Inflammatory macrophage treated with lipopolysaccharide for 4 hours (primary cell): ENCODE measurements at places on chromosomes 7 and 10.

GRCh38 chr10:91860885-91861284 lies 48.4 kb downstream of the FGFBP3 start:
- no peak for DNase-seq

DNA sequence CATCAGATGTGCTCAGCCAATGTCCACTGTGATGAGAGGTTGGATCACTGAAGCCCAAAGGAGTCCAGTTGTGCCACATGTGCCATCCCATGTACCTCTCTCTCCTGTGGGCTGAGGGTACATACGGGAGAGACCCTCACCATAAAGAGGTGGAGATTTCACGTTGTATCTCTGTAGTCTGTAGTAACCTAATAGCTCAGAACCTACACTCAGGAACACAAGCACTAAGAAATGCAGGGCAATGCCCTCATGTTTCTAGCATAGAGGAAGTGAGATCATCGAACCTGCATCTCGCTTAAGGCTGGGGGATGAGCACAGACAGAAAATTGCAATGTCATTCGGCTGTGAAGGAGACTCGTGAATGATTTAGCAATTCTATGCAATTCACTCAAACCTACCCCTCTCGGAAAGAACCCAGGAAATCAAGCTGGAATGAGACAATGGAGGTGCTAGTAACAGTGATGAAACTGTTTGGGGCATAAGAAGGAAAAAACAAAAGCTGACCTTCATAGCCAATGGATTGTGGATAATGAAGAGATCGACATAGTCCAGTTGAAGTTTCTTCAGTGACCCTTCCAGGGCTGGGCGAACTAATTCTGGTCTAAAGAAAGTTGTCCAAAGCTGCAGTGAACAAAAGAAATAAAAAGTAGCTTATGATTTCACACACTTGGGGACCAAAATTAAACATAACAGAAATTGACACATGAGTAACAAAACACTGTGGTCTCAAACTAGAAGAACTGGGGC lies 80.3 kb upstream of the UCN3 start:
- DNase-seq: peak; percentile 97

- no peak for DNase-seq
Observed at GRCh38 chr10:79483948-79484347, 28.4 kb upstream of the EIF5AL1 start.

DNA sequence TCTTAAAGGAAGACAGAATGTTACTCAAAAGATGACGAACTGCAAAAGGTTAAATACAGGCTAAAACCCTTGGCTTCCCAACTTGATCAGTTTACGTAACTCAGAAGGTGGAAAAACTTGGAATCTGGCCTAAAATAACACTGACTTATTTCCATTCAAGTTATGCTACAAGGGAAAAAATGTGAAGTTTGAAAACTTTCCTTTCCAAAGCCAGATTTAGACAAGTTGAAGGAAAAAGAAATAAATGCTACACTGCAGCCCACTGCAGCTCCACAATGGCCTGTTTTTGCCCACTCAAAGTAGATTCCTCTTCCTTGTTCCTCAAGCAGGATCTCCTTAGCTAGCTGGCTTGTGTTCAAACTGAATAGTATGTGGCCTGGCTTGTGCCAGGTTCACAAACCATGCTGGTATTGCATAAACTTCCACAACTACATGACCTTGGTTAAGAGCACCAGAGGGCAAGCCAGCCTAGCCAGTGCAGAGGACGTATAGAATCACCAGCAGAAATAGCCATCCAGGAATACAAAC lies 166.2 kb downstream of the CPEB3 start:
- no peak for DNase-seq

DNA sequence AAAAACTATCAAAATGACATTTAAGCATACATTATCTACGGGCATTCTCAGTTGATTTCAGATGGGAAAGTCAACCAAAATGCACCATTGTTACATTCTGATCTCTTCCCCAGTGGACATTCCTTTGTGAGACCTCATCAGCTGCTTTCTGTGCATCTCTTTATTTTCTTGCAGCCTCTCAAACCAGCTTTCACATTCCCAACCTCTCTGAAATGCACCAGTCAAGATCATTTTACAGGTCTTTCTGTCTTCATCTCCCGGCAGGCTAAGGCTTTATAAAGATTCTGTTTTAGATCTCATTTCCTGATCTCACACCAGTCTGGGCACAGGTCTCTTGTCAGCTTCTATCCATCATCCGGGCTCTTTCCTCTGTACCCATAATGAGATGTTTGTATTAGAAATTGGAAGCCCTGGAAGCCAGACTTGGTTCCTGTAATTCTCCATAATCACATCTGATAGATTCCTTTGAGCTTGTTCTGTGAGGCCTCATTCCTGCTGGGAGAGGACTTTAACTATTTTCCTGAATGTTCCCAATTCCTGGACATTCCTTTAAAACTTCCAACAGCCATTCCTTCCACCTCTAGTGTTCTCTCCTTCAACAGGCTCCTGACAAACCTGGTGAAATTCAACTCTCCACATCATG lies 44.3 kb upstream of the ARL4A start:
- no peak for DNase-seq
